Upper lobe of left lung (tissue), 6 donors: ENCODE measurements at places on chromosomes 12 and 14. TPM values are rescaled to one million over a fixed set of nuclear protein-coding genes. Genes with fewer than 3 reads are reported as not detected.

Gene CDKN3
- total RNA-seq = 3.6 TPM

Gene CPNE6
- total RNA-seq = not detected

Gene ACYP1
- total RNA-seq = 39.8 TPM

DNA sequence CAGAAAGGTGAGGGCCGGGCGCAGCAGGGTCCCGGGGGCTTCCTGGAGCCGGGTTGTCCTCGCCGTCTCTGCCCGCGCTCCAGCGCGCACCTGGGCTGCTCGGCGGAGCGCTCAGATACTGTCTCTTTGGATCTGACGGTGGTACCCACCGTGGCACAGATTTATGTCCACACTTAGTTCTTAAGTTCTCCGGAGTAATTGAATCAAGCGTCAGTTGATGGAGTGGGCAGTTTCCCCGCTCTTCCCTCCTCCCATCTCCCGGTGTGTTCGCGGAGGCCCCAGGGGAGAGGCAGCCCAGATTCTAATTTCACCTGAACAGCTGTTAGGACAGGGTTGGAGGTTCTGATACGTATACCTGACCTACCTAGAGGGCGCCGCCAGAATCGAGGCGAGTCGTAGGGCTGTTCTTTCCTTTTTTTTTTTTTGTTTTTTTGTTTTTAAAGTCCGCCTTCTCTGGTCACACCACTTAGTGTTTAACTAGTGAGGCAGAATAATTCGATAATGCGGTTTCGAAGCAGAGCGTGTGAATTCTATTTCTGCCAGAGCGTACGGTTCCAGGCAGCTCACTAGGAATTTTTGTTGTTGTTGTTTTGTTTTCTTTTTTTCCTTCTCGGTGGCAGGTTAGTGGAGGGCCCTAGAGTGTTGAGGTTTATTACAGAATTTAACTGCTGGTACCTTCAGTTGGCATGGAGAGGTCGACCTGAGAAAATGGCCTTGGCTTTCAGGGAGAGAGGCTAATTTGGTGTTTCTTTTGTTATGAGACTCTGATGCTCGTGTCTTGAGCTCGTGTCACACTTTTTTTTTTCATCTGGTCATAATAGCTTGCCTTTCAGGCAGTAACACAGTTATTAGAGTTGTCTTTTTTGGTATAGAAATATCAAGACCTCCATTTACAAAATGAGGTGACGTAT, 22.3 kb upstream of the GNS start:
- H3K27me3 ChIP-seq = no peaks in the 10 kb centered on the region
- H3K36me3 ChIP-seq = no peaks in the 10 kb centered on the region
- peak; percentile 32 for DNase-seq
- H3K4me1 ChIP-seq = peaks cover 21% of the 10 kb centered on the region
- peak overlapping the region; percentile 40 for H3K4me3 ChIP-seq

DNA sequence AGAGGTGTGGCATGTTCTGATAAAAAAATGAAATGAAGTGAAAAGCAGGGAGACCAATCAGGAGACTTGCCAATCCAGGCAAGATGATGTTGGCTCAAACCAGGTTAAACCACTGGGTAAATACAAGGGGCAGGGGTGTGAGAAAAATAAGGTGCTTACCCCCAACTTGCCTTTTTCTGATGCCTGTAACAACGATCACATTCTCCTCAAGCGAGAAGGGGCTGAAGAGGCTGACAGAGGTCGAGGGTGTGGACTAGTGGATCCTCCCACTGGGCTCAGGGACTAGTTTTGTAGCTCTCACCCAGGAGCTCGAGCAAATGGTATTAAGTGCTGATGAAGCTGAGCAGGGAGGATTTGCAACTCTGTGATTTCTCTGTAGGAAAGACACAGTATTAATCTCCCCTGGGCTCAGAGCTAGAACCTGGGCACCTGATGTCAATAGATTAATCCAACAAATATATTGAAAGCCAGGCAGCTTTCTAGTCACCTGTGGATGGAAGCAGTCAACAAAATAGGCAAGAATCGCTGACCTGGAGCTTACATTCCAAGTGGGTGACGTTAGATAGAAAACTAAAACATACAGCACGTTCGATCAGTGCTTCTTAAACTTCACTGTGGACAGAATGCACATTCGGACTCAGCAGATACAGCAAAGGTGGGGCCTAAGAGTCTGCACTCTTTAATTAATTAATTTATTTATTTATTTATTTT, 15.2 kb upstream of the EAPP start:
- H3K4me1 ChIP-seq = peaks cover 9% of the 10 kb centered on the region
- no peaks in the 10 kb centered on the region for H3K36me3 ChIP-seq
- peak overlapping the region; percentile 70 for H3K27ac ChIP-seq
- H3K4me3 ChIP-seq = peak overlapping the region; percentile 3
- no peak for DNase-seq

Gene SMIM41
- 11.5 TPM for total RNA-seq

- H3K36me3 ChIP-seq = no peaks in the 10 kb centered on the region
- H3K27ac ChIP-seq = peak overlapping the region; percentile 78
- H3K4me3 ChIP-seq = no peak overlapping the region
- H3K27me3 ChIP-seq = no peaks in the 10 kb centered on the region
- DNase-seq = peak; percentile 92
Measured at GRCh38 chr12:52873832-52874572, 25.2 kb upstream of the KRT78 start.

- no peak overlapping the region for H3K4me3 ChIP-seq
- DNase-seq = no peak
- H3K27ac ChIP-seq = no peak overlapping the region
- no peaks in the 10 kb centered on the region for H3K27me3 ChIP-seq
- no peaks in the 10 kb centered on the region for H3K36me3 ChIP-seq
Measured at GRCh38 chr14:63670692-63671091, 29.0 kb upstream of the WDR89 start.

GRCh38 chr12:50597200-50598195, 92.7 kb downstream of the DIP2B start:
- H3K27me3 ChIP-seq = no peaks in the 10 kb centered on the region
- H3K4me1 ChIP-seq = peaks cover 9% of the 10 kb centered on the region
- no peaks in the 10 kb centered on the region for H3K36me3 ChIP-seq
- DNase-seq = no peak
- no peak overlapping the region for H3K4me3 ChIP-seq
- H3K27ac ChIP-seq = no peak overlapping the region

Gene P2RX2
- total RNA-seq = 0.76 TPM

GRCh38 chr12:88108021-88108420, 33.9 kb downstream of the CEP290 start:
- no peak overlapping the region for H3K27ac ChIP-seq
- H3K4me1 ChIP-seq = no peaks in the 10 kb centered on the region
- no peaks in the 10 kb centered on the region for H3K27me3 ChIP-seq
- no peak overlapping the region for H3K4me3 ChIP-seq
- DNase-seq = no peak

DNA sequence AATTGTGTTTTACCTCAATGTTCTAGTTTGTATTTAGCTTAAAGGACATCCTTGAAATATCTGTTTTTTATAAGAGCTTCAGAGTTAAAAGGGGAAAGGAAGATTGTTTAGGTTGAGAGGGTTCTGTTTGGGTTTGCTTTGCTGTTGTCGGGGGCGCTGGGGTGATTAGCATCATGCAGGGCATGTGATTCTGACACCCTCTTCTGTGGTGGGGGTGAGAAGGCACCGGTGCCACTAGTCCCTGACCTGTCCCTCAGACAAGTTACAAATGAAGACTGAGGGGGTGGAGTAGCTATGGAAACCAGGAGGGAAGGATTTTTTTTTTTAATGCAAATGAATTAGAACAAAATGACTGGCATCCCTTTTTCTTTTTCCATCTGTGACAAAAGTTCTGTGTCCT, 291.3 kb downstream of the RPAP3 start:
- no peak overlapping the region for H3K27ac ChIP-seq
- H3K4me1 ChIP-seq = no peaks in the 10 kb centered on the region
- H3K27me3 ChIP-seq = no peaks in the 10 kb centered on the region
- H3K4me3 ChIP-seq = no peak overlapping the region

- H3K4me3 ChIP-seq = no peak overlapping the region
- no peak overlapping the region for H3K27ac ChIP-seq
- DNase-seq = no peak
- H3K4me1 ChIP-seq = no peaks in the 10 kb centered on the region
- no peaks in the 10 kb centered on the region for H3K27me3 ChIP-seq
Measured at GRCh38 chr12:52390739-52391617, 5.5 kb upstream of the KRT84 start.

DNA sequence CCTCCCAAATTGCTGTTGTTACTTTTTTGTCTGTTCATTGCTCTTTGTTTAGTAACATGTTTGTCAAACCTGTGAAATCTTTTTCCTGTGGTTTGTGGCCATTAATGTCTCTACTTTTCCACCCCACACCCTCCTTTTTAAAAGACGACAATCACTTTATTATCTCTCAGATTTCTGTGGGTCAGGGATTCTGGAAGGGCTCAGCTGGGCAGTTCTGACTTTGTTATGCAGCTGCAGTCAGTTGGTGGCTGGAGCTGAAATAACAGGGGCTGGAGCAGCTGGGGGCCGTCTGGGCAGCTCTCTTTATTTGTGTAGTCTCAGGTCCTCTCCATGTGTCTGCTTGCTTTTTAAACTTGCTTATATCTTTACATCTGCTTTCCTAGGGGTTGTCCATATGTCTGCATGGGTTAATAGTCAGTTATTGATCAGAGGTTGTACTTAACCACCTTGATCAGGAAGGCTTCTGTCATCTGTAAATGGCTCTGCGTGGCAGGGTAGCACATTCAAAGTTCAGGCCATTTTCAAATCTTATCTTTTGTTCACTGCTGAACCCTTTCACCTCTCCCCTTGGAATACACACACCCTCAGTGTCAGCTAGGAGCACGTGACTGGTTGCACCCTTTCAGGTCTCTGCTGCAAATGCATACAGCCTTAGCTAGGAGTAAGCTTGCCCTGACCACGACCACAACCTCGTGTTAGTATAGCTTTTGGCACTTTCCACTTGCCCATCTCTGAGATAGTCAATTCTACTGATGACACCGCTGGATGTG, 27.9 kb downstream of the BORCS5 start:
- peak overlapping the region; percentile 37 for H3K27ac ChIP-seq
- no peak for DNase-seq
- H3K27me3 ChIP-seq = no peaks in the 10 kb centered on the region
- H3K36me3 ChIP-seq = no peaks in the 10 kb centered on the region
- peaks cover 16% of the 10 kb centered on the region for H3K4me1 ChIP-seq

- H3K27ac ChIP-seq = no peak overlapping the region
- no peaks in the 10 kb centered on the region for H3K36me3 ChIP-seq
- no peak overlapping the region for H3K4me3 ChIP-seq
- no peaks in the 10 kb centered on the region for H3K4me1 ChIP-seq
- DNase-seq = no peak
- H3K27me3 ChIP-seq = no peaks in the 10 kb centered on the region
Measured at GRCh38 chr12:93536111-93536765, 36.2 kb upstream of the SOCS2 start.

DNA sequence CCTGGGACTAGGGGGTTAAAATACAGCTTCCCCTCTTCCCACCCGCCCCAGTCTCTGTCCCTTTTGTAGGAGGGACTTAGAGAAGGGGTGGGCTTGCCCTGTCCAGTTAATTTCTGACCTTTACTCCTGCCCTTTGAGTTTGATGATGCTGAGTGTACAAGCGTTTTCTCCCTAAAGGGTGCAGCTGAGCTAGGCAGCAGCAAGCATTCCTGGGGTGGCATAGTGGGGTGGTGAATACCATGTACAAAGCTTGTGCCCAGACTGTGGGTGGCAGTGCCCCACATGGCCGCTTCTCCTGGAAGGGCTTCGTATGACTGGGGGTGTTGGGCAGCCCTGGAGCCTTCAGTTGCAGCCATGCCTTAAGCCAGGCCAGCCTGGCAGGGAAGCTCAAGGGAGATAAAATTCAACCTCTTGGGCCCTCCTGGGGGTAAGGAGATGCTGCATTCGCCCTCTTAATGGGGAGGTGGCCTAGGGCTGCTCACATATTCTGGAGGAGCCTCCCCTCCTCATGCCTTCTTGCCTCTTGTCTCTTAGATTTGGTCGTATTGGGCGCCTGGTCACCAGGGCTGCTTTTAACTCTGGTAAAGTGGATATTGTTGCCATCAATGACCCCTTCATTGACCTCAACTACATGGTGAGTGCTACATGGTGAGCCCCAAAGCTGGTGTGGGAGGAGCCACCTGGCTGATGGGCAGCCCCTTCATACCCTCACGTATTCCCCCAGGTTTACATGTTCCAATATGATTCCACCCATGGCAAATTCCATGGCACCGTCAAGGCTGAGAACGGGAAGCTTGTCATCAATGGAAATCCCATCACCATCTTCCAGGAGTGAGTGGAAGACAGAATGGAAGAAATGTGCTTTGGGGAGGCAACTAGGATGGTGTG, 1.9 kb downstream of the GAPDH start:
- H3K36me3 ChIP-seq = peaks cover 48% of the 10 kb centered on the region
- peaks cover 51% of the 10 kb centered on the region for H3K4me1 ChIP-seq
- peak overlapping the region; percentile 75 for H3K4me3 ChIP-seq
- DNase-seq = no peak
- no peaks in the 10 kb centered on the region for H3K27me3 ChIP-seq
- H3K27ac ChIP-seq = peak overlapping the region; percentile 99

Gene KLRD1
- total RNA-seq = 6.0 TPM

DNA sequence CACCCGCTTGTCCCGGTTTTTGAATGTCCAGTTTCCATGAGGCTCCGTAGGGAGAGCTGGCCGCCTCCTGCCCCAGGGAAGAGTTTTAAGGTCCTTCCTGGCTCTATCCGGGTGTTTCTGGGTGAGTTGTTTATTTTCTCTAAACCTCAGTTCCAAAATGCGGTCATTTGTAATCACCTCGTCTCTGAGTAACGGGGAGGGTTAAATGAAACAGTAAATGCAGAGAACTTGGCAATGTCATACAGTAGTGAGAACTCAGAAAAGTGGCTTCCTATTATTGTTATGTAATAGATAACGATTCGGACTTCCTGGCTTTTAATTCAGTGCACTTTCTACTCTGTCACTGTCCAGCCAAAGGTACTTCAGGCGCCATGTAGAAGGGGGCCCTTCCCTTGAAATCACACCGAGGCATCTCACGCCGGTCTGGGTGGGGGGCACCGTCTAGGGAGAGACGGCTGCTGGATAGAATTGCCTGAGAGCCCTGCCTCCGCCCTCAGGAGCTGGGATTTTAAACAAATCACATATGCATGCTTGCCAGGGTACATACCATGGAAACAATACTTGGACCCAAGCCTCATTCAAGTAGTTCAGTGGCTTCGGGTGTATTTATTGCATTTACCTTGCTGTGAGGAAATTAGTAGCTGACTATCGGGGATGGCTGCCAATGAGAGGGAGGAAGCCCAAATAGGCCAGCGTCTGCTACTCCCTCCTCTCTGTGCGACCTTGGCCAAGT, 26.4 kb downstream of the NOS1 start:
- no peaks in the 10 kb centered on the region for H3K27me3 ChIP-seq
- H3K27ac ChIP-seq = no peak overlapping the region
- no peaks in the 10 kb centered on the region for H3K36me3 ChIP-seq
- H3K4me1 ChIP-seq = no peaks in the 10 kb centered on the region

- peaks cover 22% of the 10 kb centered on the region for H3K4me1 ChIP-seq
- H3K27me3 ChIP-seq = no peaks in the 10 kb centered on the region
- H3K27ac ChIP-seq = peak overlapping the region; percentile 98
- peaks cover 49% of the 10 kb centered on the region for H3K36me3 ChIP-seq
Measured at GRCh38 chr14:22872833-22873520, 1.4 kb downstream of the LRP10 start.

GRCh38 chr12:14988035-14988434, 15.2 kb downstream of the PDE6H start:
- H3K4me3 ChIP-seq = no peak overlapping the region
- H3K36me3 ChIP-seq = no peaks in the 10 kb centered on the region
- DNase-seq = no peak
- no peak overlapping the region for H3K27ac ChIP-seq
- no peaks in the 10 kb centered on the region for H3K27me3 ChIP-seq
